ENCODE measurements at places on chromosomes 7 and 10. TPM values are rescaled to one million over a fixed set of nuclear protein-coding genes. Genes with fewer than 3 reads are reported as not detected.

The SNCG gene
- total RNA-seq = 1.5 TPM

The SSC4D gene
- 1.2 TPM for total RNA-seq

The APBB1IP gene
- total RNA-seq = not detected

The SLC26A3 gene
- not detected for total RNA-seq

The OR2A25 gene
- not detected for total RNA-seq

The HKDC1 gene
- 4.0 TPM for total RNA-seq

The CTAGE8 gene
- total RNA-seq = 1.4 TPM

The KIAA1549 gene
- total RNA-seq = 9.2 TPM

The PTPN12 gene
- 68.2 TPM for total RNA-seq

The FOXP2 gene
- 23.1 TPM for total RNA-seq

The CLCN1 gene
- not detected for total RNA-seq

The MINDY4 gene
- 6.3 TPM for total RNA-seq

The DGKI gene
- total RNA-seq = 15.3 TPM

The PDE6C gene
- total RNA-seq = not detected

The CFAP70 gene
- total RNA-seq = 1.4 TPM

The MBL2 gene
- total RNA-seq = not detected

The GRID1 gene
- 0.60 TPM for total RNA-seq

Measured in chondrocyte (in vitro differentiated cells).